ENCODE measurements at places on chromosomes 7 and 10. TPM values are rescaled to one million over a fixed set of nuclear protein-coding genes. Genes with fewer than 3 reads are reported as not detected.

PAPSS2 gene
- 11.4 TPM for total RNA-seq

SPDYE2 gene
- total RNA-seq: not detected

AGAP4 gene
- total RNA-seq: 5.8 TPM

CALML3 gene
- total RNA-seq: not detected

ST8SIA6 gene
- total RNA-seq: not detected

ITIH5 gene
- total RNA-seq: 1.5 TPM

Measured in kidney epithelial cell (primary cell).